ENCODE measurements at places on chromosomes 4 and X.

GRCh38 chr4:56692576-56692975, 11.5 kb upstream of the HOPX start:
- DNase-seq: no peak

DNA sequence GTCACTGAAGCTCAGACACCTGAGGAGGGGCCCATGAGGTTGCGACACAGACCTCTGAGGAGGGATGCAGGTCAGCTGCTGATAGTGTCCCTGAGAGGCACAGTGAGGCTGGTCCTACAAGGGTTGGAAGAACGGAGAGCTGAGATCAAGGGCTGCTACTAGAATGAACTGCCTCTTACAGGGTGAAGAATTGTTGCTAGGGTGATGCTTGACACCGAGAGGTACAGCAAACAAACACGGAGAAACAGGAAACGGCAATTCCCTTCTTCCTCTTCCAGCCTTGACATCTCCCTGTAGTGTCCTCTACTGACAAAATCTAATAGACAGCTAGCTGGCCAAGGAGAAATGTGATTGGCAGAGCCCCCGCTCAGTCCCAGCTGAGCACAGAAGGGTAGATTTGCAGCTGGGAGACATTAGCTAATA, 11.8 kb upstream of the HPGDS start:
- DNase-seq: no peak

- no peak for DNase-seq
Measured at GRCh38 chr4:186018261-186018660, 50.7 kb upstream of the TLR3 start.

DNA sequence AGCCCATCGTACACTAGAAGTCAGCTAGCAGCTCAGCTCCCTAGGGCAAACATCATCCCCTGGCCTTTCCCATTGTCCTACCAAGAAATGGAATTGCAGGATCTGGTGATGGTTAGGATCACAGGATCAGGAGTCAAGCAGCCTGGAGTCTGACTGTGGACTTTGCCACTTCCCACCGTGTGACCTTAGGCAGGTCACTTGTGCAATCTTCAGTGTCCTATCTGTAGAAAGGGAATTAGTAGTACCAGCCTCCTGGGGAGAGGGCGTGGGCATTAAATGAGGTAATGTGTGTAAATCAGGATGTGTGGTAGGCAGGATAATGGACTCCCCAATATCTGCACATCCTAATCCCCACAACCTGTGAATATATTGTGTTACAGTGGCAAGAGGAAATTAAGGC, 38.6 kb upstream of the APLN start:
- DNase-seq: no peak

GRCh38 chr4:52260514-52261210, 209.6 kb downstream of the SPATA18 start:
- DNase-seq: no peak

GRCh38 chr4:83252782-83253405, 31.7 kb downstream of the COQ2 start:
- peak; percentile 84 for DNase-seq

DNA sequence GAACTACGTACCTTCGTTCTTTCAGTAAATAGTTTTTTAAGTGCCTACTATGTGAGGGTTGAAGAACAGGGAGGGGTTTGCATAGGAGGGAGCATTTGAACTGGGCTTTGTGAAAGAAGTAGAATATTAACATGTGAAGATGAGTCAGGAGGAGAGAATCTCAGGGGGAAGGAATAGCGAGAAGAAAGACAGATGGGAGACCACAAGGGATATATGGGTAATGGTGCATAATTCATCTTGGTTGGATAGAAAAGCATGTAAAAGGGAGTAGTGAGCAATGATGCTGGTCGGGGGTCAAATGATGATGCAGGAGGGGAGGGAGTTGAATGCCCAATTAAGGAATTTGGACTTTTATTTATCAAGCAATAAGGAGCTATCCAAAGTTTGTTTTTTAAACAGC, 52.7 kb downstream of the TMEM164 start:
- no peak for DNase-seq

GRCh38 chr4:177105536-177105935, 204.1 kb upstream of the NEIL3 start:
- DNase-seq: peak; percentile 72

DNA sequence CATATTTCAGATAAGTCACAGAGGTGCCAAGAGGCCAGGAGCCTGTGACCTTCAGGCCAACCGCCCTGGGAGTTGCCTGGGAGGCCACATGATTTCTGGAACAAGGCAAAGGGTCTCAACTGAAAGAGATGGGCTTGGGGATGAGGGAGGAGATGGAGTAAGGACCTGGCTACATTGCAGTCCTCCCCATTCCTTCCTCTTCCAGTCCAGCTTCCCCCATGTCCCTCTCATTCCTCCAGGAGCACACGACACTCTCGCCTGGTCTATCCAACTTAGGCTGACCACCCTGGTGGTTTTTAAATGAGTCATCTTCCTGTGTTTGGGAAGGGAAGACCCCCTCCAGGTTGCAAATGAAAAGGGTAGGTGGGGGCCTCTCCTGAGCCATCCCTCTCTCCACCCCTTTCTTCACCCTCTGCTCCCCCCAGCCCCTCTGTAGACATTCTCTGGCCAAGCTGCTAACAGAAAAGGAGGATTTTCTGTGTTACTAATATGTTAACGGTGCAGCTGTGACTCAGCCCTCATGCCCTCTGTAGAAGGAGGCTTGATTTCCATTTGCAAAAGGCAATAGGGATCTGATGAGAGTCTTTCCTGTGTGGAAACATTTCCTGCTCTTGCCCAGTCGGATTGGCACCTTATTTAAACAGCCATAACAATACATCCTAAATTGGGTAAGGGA, 79.2 kb downstream of the RTL5 start:
- peak; percentile 32 for DNase-seq

GRCh38 chrX:8867406-8867805, 66.2 kb upstream of the FAM9A start:
- no peak for DNase-seq

- DNase-seq: no peak
Measured at GRCh38 chrX:154473683-154474082, 5.4 kb downstream of the LAGE3 start.

- no peak for DNase-seq
Measured at GRCh38 chr4:71417150-71417549, 78.3 kb downstream of the SLC4A4 start.

DNA sequence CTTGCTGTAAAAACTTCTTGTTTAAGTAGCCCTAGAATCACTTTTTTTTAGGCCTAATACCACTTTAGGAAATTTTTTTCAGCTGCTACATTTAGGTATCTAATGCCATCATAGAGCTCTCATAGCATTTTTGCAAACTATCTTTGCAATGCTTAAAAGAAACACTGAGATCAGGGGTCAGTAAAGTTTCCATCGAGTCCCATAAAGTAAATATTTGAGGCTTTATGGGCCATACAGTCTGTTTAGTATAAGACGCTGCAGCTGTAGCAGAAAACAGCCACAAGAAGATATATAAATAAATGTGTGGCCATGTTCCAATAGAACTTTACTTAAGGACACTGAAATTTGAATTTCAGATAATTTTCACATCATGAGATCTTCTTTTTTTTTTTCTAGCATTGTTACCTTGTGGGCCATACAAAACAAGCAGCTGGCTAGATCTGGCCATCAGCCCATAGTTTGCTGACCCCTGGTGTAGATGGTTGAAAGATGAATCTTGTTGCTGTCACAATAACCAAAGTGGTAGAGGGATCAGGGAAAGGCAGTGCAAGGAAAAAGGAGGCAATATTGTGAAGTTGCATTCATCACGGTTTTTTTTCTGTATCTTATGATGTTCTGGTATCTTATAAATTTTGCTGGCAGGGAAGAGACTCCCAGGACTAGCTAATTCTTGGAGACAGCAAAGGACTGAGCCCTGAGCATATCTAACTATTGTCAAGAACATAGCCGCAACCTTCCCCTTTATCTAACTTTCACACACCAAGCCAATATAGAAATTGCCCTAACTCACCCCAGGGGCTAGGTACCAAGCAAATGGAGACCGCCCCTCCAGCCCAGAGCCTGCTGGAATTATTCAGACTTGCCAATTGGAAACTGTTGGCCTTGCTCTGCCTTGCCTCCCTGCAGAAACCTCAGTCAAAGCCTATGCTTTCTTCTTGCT, 46.6 kb downstream of the RASGEF1B start:
- DNase-seq: no peak

DNA sequence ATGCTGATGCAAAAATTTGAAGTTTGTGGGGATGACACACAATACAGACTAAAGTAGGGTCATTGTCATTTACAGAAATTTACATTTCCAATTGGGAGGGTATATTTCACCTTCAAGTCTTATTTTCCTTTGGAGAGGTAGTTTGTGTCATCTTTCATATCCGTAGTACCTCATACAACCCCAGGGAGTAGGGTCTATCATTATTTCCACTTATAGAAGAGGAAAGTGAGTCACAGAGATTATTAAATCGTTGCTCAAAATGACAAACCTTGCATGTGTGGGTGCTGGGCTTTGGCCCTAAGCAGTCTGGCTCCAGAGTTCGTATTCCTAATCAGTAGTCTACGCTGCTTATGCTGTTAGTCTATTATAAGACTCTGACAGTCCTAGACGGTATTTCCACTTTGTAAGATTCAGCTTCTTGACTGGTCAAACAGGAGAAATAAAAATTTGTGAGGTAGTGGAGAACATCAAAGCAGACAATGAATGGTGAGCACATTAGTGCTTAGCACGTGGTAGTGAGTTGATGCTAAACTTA, 516.5 kb downstream of the PCDH7 start:
- DNase-seq: no peak

DNA sequence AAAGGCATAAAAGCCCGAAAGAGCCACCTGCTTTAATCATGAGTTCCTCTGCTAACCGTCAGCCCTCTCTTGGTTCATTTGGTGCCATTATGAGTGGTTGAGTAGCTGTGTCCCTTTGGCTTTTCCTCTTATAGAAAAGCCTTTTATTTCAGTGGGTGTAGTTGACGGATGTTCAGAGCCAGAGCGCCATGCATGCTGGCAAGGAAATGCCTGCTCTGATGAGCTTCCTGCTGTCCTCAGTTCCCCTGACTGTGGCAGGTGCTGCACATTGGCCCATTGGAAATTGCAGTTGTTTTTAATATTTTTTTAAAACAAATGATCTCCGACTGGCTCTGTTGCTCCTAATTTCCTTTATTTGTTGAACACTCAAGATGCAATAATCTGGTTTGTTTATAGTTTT, 77.3 kb upstream of the LIMCH1 start:
- DNase-seq: no peak

DNA sequence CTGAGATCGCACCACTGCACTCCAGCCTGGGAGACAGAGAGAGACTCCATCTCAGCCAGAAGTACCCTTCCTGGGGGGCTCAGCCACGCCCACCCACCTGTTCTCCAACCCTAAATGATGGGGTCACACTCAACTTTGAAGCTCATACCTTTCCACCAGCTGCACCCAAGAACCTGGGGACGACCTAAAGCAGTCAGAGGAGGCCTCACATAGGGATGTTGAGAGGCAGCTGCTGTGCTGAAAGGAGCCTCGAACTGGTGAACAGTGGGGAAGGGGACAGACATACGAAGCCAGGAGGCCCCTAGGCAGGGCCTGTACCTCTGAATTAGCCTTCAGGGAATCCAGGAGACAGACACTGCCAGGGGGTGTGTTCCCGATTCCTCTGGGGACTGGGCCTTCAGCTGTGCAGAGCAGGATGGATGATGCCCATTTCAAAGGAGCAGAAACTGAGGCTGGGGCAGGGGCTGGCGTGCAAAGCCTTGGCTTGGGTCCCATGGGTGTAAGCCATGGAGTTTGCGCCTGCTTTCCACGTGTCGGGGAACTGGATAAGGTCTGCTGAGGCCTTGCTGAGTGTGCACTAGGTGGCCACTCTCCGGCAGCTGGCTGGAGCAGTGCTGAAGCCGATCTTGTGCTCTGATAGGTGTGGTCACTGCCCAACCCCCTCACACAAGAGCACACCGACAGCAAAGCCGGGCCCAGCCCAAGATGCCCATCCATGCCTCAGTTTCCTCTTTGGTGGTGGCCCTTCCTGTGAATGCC, 130.8 kb downstream of the CPZ start:
- no peak for DNase-seq

- peak; percentile 84 for DNase-seq
Measured at GRCh38 chr4:55312489-55313101, 33.4 kb upstream of the SRD5A3 start.

DNA sequence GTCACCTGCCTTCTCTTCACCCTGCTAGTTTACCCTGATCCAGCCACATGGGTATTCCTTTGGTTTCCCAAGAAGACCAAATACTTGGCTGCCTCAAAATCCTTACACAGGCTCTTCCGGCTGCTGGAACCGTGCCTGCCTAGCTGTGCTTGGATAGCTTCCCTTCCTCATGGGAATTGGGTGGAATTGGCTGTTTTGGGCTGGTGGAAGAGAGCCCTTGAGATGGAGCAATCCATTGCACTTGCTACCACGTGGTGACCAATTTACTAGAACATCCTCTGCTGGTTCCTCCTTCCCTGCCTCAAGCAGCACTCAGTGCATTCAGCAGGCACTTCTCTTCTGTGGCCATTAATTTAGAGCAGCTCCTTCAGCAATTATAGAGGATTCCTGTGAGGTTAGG, 119.3 kb upstream of the AP1S2 start:
- DNase-seq: peak; percentile 24

- no peak for DNase-seq
Measured at GRCh38 chr4:58048491-58048890, 938.3 kb upstream of the IGFBP7 start.

DNA sequence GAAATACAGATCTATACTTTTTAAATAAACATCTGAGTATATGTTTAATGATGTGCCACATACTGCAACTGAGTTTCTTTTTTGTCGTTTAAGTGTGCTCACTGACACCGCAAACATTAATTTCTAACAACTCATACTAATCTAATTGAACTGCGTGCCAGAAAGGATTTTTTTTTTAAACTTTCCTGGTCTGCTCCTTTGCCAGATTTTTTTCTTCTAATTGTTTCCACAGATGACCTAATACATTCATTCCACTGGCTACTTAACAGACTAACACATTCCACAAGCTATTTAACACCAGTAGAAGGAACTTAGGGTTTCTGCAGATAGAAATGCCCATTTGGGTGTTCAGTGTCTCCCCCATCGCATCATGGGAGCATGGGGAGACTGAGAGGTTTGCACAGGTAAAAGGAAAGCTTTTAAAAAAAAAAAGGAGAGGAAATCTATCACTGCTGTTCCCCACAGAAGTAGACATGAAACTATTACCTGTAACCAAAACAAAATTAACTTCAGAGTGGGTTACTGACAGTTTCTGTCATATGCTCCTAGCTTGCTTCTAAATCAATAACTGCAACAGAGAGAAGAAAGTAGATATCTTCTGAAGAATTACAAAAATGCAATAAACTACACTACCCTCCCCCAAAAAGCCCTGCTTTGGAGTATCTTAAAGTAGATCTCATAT, 31.6 kb downstream of the SH3KBP1 start:
- no peak for DNase-seq

DNA sequence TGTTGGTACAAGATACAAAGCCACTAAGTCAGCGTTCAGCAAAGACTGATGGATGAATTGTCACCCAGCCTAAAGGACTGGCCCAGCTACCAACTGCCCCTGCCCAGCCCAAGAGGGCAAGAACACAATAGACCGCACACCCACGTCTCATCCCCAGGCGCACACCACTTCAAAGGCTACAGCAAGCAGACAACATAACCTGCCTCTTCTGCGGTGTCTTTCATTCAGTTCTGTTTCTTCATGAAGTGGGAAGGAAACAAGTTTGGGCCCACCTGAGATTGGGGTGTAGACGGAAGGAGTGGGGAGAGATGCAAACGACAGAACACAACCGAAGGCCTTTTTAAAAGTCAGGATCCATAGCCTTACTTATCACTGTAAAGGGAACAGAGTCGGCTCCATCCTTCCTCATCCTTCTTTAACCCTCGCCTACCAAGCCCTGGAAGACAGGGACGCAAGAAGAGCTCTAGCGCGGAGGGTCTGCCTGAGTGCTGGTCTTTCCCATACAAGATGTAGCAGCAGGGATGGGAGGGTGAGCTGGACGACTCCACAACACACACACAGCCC, 691 bp downstream of the SCARB2 start:
- no peak for DNase-seq

GRCh38 chrX:50704360-50704759, 109.6 kb downstream of the SHROOM4 start:
- no peak for DNase-seq

Data from foreskin fibroblast (primary cell).